ENCODE measurements at places on chromosomes 7 and 10.
A peak's percentile ranks its signal among the peaks of the same experiment; 100 is the strongest.

DNA sequence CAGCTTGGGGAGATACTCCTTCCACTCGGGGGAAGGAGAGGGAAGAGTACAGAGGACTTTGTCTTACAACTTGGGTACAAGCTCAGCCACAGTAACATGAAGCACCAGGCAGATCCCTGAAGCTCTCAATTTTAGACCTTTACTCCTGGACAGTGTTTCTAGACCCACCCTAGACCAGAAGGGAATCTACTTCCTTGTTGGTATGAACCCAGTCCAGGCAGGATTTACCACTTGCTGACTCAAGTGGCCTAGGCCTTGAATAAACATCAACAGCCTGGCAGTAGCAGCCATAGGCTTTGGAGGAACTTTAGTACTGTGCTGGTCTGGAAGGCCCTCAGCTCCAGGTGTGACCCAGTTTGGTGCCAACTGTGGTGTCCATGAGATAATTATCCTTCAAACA lies 173.1 kb downstream of the ADRA2A start:
- no peak for DNase-seq

- DNase-seq = no peak
These were observed 128.9 kb downstream of the VIPR2 start for GRCh38 chr7:159015454-159016410.

DNA sequence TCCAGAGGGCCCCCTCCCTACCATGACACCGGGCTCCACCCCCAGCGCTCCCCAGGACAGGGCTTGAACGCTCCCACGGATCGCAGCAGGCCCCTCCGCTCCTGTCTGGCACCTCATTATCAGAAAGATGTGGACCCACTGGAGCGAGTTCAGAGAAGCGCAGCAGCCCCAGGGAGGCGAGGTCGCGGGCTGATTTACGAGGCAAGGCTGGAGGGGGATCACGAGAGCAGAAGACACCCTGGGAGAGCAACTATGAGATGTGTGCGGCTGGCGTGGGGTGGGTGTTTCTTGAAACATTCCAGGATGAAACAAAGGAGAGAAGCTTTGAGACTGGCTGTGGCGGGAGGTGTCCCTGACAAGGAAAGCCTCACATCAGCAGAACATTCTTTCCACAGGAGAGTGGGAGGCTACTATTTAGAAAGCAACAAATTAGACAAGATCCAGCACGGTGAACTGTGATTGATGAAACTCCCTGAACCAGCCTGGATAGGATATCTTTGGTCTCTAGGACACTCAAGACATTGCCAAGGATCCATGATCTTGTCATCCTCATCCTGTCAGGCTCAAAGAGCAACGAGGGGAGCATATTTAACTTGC lies 66.0 kb downstream of the JCAD start:
- no peak for DNase-seq

DNA sequence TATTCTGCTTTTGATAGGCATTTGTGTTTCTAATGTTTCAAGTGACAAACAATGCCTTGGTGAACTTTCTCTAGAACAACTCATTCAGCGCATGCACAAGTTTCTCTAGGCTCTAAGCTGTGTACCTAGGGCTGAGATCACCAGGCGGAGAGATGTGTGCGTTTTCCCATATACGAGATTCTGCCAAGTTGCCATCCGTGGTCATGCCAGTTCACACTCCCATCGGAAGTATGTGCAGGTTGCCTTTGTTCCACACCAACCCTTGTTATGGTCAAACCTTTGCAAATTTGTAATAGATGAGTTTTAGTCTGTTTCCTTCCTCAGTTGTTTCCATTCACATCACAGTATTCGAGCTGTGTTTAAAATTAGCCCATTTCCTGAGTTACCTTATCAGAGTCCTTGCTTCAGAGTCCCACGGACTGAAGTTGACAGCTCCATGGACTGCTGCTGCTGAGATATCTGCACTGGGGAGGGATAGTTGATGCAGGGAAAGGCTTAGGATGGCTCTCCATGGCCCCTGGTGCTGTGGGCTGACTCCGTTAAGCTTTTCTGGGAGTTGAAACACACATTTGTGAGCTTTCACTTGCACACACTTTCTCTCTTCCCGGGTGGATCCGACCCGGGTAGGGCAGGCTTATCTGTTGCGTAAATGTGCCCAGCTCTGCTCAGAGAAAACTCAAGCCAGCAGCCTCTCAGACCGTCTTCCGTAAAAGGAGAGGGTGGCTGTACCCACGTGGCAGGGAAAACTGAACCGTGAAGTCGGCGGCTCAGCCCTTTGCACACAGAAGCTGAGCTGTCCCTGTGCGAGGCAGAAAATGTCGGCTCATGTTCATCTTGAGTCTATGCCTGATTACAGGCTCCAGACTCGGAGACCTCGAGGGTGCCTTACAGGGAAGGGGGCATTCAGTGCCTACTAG lies 49.4 kb downstream of the HK1 start:
- peak; percentile 66 for DNase-seq

DNA sequence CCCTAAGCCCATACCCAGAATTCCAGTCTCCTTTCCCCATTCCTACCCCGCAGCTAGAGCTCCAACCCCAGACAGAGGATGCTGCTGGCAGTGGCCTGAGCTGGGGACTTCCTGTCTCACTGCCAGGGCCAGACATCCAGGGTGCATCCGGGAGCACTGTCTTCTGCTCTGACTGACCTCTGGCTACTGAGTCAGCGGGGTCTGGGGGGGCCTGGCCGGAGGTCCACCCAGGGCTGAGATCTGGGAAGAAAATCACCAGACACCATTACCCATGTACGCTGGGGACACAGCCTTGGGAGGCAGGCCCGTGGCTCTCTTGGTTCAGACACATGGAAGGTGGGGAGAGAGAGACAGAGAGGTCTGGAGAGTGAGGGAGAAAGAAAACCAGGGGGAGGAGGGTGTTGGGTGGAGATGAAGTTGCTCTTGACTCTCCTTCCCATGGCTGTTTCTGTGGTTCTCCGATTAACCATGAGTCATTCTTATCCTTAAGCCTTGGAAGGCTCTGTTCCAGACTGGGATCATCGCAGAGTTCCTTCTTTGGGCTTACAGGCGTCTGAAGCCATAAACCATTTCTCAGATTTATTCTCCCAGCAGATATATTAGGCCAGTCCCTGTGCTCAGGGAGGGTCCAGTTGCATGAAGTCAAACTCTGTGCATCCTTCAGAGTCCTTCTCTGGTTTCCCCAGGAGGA lies 23.6 kb downstream of the TSPAN15 start:
- DNase-seq = no peak

- DNase-seq = no peak
These were observed 139.4 kb downstream of the MAD1L1 start for GRCh38 chr7:2093215-2093842.

DNA sequence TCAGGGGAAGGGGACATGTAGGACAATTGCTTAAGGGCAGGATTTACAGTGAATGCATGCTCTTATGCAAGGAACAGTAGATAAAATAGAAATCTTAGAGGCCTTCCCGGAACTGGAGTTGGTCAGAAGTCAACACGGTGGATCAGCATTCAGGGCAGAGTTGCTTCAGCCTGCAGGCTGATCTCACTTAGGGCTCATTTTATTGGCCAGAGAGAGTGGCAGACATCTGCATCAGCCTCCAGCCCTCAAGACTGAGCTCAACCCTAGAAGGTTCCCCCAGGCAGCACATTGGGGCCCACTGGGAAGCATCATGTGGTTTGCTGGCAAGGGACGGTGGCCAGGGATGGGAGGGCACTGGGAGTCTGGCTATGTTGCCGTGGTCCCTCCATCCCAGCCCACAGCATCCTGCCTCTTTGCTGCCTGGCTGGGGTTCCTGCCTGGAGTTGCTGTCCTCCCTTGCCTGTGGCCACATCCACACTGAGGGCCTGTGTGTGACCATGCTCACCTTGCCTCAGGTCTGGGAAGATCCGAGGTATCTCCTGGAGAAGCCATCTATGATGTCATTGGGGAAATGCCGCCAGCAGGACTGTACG lies 13.0 kb downstream of the SCART1 start:
- DNase-seq = no peak

DNA sequence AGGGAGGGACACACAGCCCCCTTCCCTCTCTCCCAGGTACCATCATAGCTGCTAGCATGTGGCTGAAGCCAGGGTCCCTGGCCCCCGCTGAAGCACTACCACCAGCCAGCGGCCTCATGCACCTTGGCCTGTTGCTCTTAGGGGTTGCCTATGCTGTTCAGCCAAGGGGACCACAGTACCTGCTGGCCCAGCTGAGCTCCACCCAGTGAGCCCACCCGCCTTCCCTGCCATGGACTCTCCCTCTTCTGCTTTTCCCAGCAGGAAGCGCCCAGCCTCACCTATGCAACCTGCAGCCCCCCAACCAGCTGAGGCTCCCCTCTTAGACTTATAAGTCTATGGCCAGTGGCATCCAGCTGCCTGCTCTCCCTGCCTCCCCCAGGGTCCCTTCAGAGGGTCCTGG lies 8.7 kb upstream of the MTPAP start:
- no peak for DNase-seq

DNA sequence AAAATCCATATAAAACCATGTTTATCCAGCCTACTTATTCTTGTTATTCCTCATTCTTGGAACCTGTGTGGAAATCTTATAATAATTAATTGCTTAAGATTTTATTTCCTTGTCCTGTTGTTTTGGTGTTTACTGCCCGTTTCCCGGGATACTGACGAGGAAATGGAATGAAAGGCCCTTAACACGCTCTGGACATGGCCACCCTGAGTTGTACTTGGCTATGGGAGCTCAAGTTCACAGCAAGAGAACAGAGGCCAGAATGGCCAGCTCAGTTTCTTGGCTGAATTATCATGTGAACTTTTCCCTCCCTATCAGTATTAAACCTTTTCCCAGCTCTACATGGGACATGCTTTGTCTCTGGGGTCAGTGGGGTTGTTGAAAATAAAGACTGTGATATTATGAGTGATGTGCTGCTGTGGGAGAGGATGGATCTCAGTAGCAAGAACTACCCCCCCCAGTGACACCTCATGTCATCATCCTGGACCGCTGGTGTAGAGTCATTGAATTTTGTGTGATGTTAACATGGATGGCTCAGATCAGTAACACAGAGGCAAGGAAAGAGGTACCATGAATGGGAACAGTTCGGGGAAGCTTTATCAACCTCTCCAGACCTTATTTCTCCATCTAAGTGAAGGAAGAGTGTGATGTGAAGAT lies 87.0 kb upstream of the IGFBP3 start:
- no peak for DNase-seq

GRCh38 chr10:72108830-72109635 lies 20.7 kb upstream of the SPOCK2 start:
- no peak for DNase-seq

Measured in BE2C (cell line).